Neural crest cell (in vitro differentiated cells): ENCODE measurements at places on chromosomes 2 and 18. TPM values are rescaled to one million over a fixed set of nuclear protein-coding genes. Genes with fewer than 3 reads are reported as not detected.

HRH4 gene
- total RNA-seq, result 0.07 TPM in 1 of 2 replicates, not detected in the other

C2orf80 gene
- total RNA-seq, result 0.73 and 1.0 TPM in 2 replicates

TBR1 gene
- 0.05 and 0.09 TPM in 2 replicates for total RNA-seq

GALNT5 gene
- total RNA-seq, result 0.12 and 0.20 TPM in 2 replicates

PLGLB2 gene
- 2.2 and 2.9 TPM in 2 replicates for total RNA-seq

LIMS2 gene
- total RNA-seq, result 7.6 and 8.8 TPM in 2 replicates

DNA sequence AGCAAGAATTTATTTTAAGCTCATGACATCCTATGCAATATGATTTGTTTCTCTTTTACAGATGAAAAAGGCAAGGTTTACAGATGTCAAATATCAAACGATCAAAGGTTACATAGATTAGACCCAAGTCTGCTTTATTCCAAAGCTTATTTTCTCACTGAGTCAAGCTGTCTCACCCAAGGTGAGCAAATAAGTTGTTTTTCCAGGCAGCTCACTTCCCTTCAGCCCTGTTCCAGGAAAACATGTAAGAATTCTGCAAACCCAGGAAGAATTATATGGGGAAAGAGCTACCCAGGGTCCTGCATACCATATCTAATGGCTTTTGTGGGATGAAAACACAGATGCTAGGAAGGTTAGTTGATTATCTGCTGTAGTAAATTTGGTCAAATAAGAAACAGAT lies 57.7 kb upstream of the SCN9A start:
- H3K36me3 ChIP-seq, result peaks cover 4% of the 10 kb centered on the region
- no peaks in the 10 kb centered on the region for H3K27me3 ChIP-seq
- H3K27ac ChIP-seq, result no peak overlapping the region
- no peak overlapping the region for H3K4me3 ChIP-seq

DNA sequence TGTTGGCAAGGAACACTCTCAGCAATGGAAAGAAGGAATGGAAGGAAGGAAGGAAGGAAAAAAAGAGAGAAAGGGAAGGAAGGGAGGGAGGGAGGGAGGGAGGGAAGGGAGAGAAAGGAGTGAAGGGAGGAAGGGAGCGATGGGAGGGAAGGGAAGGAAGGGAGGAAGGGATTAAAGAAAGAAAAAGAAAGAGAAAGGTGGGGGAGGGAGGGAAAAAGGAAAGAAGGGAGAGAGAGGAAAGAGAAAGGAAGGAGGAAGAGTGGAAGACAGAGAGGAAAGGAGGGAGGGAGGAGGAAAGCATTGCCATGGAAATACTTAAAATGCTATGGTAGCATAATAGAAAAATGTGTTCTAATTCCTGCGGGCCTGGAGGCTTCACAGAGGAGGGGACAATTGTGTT lies 22.4 kb downstream of the TTR start:
- H3K36me3 ChIP-seq, result peaks cover 3% of the 10 kb centered on the region
- H3K4me3 ChIP-seq, result no peak overlapping the region
- no peaks in the 10 kb centered on the region for H3K27me3 ChIP-seq

DNA sequence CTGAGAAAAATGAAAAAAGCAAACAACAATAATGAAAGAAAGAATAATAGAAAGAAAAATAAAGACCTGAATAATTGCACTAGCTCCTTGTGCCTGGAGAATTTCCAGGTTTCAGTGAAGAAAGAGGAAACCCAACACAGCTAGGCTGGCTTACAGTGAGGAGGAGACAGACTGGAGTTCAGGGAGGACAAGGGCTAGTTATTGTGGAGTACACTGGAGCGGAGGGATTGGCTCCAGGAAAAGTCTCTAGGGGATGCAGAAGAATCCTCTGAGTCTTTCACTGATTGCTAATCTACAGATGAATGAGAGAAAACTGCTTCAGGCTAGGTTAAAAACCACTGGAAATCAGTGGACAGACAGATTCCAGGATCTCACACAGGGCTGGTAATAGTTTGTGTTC lies 163.6 kb upstream of the RBMS1 start:
- peak overlapping the region; percentile 36 for H3K27ac ChIP-seq
- H3K36me3 ChIP-seq, result no peaks in the 10 kb centered on the region
- DNase-seq, result no peak

- DNase-seq, result no peak
- peaks cover 16% of the 10 kb centered on the region for H3K4me1 ChIP-seq
- H3K27ac ChIP-seq, result no peak overlapping the region
Measured at GRCh38 chr2:70527447-70528080, 26.1 kb downstream of the TGFA start.

- no peak overlapping the region for H3K27ac ChIP-seq
- peaks cover 33% of the 10 kb centered on the region for H3K4me1 ChIP-seq
- DNase-seq, result no peak
- H3K36me3 ChIP-seq, result no peaks in the 10 kb centered on the region
Measured at GRCh38 chr2:181378491-181378890, 78.7 kb upstream of the ITGA4 start.

- H3K4me3 ChIP-seq, result no peak overlapping the region
- H3K4me1 ChIP-seq, result peaks cover 64% of the 10 kb centered on the region
- no peaks in the 10 kb centered on the region for H3K36me3 ChIP-seq
- H3K27ac ChIP-seq, result no peak overlapping the region
- no peak for DNase-seq
Measured at GRCh38 chr18:62784966-62785413, 69.6 kb downstream of the PHLPP1 start.

GRCh38 chr2:129491308-129491707 lies 488.2 kb upstream of the RAB6C start:
- no peaks in the 10 kb centered on the region for H3K36me3 ChIP-seq
- no peaks in the 10 kb centered on the region for H3K27me3 ChIP-seq
- H3K4me1 ChIP-seq, result peaks cover 3% of the 10 kb centered on the region
- no peak overlapping the region for H3K4me3 ChIP-seq

GRCh38 chr2:173359231-173359630 lies 4.6 kb downstream of the CDCA7 start:
- no peak overlapping the region for H3K27ac ChIP-seq
- H3K4me1 ChIP-seq, result peaks cover 43% of the 10 kb centered on the region
- no peak for DNase-seq
- H3K4me3 ChIP-seq, result no peak overlapping the region

DNA sequence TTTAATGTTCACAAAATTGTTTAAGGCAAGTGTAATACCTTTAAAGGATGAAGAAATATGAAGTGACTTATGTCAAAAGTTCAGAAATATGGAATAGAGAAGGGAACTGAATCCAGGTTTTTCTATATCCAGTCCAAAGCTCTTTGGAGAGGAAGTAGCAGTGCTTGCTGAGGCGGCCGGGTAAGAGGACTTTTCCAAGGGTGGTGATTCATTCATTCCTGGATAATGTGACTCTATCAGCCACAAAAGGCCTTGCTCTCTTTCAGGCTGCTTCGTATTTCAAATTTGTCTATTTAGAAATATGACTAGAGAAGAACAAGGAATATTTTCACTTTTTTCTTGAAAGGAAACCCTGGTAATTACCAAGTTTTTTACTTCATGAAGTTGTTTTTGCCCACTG lies 830.1 kb upstream of the ZEB2 start:
- DNase-seq, result no peak
- no peaks in the 10 kb centered on the region for H3K27me3 ChIP-seq
- H3K36me3 ChIP-seq, result no peaks in the 10 kb centered on the region

- H3K4me1 ChIP-seq, result no peaks in the 10 kb centered on the region
- no peak for DNase-seq
- no peak overlapping the region for H3K4me3 ChIP-seq
Measured at GRCh38 chr2:208708486-208708885, 301.9 kb downstream of the PTH2R start.

DNA sequence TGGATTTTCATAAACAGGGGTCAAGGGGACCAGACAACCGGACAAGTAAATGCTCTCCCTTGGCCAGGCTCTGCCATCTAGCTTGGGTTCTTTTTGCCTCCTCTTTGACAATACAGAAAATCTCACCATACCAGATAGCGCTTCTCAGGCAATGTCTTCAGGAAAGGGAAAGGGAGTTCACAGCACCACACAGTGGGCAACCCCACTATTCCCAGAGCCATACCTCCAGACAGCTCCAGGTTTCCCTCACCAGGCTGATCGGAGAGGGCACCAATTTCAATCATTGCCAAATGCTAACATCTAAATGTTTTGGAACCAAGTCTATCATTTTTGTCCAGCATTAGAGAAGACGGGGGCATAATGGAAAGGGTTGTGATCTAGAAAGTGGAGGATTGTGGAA lies 28.1 kb downstream of the CCDC68 start:
- no peaks in the 10 kb centered on the region for H3K27me3 ChIP-seq
- DNase-seq, result no peak
- H3K27ac ChIP-seq, result no peak overlapping the region

GRCh38 chr2:95307036-95307435 lies 9.9 kb downstream of the KCNIP3 start:
- H3K36me3 ChIP-seq, result no peaks in the 10 kb centered on the region
- no peak for DNase-seq
- no peaks in the 10 kb centered on the region for H3K27me3 ChIP-seq
- peaks cover 4% of the 10 kb centered on the region for H3K4me1 ChIP-seq
- peak overlapping the region; percentile 6 for H3K27ac ChIP-seq
- H3K4me3 ChIP-seq, result no peak overlapping the region

DNA sequence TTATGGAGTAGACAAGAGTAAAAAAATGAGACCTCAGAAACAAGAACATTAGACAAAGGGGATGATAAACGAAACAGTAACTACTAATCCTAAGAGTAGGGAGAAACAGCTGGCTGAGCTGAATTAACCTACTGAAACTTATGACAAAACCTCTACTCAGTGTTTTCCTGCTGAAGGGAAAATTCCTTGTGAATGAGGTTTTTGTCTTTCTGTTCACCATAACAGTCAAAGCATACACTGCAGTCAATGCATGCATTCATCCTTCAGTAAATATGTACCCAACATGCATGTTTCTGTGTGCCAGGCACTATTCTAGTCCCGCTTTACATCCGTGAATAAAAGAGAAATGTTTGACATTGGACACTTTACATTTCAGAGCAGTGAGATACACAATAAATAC lies 805.6 kb upstream of the KLHL29 start:
- DNase-seq, result no peak
- no peak overlapping the region for H3K4me3 ChIP-seq
- H3K36me3 ChIP-seq, result peaks cover 16% of the 10 kb centered on the region
- H3K4me1 ChIP-seq, result peaks cover 11% of the 10 kb centered on the region
- no peaks in the 10 kb centered on the region for H3K27me3 ChIP-seq
